A549 treated with RU486 at 1 μM for 4 hours (cell line): ENCODE measurements at places on chromosomes 2 and 18. TPM values are rescaled to one million over a fixed set of nuclear protein-coding genes. Genes with fewer than 3 reads are reported as not detected.

RNF103 gene
- 31.2 to 42.5 TPM (median 41.1 TPM) in 5 replicates for total RNA-seq

TUBA4B gene
- total RNA-seq = 0.18 to 0.69 TPM (median 0.35 TPM) in 5 replicates

IL36RN gene
- 0.06 to 0.59 TPM (median 0.08 TPM) in 4 of 5 replicates, not detected in the other for total RNA-seq

SH3RF3 gene
- 0.25 to 0.52 TPM (median 0.38 TPM) in 5 replicates for total RNA-seq

FHOD3 gene
- total RNA-seq = 2.9 to 3.7 TPM (median 3.1 TPM) in 5 replicates
